ENCODE measurements at places on chromosomes 13 and 19.

DNA sequence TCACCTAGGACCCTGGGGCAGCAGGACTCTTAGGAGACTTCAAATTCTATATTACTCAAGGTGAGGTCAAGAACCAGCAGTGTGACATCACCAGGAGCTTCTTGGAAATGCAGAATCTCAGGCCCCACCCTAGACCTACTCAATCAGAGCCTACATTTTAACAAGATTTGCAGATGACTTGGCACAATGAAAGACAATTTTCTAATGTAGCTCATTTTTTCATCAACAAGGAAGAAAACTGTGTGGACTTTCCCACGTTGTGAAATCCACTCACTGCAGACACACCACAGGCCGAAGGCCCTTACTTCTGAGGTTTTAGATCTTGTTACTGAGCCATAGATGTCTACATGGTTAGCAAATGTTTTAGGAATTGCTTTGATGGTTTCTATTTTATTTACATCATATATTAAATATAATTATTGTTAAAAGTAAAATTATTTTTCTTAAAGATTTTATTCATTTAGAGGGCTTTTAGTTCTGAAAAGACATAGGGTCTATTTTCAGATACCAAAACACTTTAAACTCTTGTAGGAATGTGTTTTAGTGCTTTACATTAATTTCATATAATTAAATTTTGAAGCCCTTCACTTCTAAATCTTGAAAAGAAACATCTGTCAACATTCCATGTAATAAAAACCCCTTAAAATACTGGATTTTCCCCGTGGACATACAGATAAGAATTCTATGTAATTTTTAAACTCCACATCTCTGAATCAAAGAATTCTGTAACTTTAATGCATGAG, 18.5 kb upstream of the STARD13 start:
- no peak for DNase-seq

- DNase-seq = peak; percentile 74
Measured at GRCh38 chr13:40671956-40672764, 5.7 kb upstream of the FOXO1 start.

- no peak for DNase-seq
Measured at GRCh38 chr13:20217168-20217567, 15.0 kb downstream of the GJB6 start.

DNA sequence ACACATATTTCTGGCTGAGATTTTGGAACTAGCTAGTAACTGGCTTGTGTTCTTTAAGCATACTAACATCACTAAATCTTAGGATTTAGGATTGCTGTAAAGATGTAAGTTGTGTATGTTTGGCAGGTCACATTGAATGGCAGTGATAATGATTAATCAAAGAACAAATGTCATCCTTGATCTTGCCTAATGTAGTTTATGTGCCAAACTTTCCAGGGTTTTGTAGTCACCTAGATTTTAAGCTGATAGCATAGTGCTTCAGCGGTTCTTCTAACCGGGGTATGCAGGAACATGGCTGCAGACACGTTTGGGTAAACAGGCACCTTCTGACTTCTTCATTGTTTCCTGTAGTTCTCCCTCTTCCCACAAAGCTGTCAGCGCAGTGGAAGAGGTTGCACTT, 9.7 kb downstream of the CLN5 start:
- no peak for DNase-seq

- no peak for DNase-seq
Measured at GRCh38 chr19:29445246-29445645, 80.5 kb upstream of the VSTM2B start.

All from astrocyte of the hippocampus (primary cell).